Stimulated activated CD8-positive, alpha-beta memory T cell treated with anti-CD3 and anti-CD28 coated beads, Interleukin-12 subunit alpha, Interleukin-12 subunit beta, amount 100 ng/mL, for 4 hours (primary cell): ENCODE measurements at places on chromosomes 7 and 10.

- DNase-seq = no peak
Observed at GRCh38 chr10:49202266-49202665, 14.1 kb upstream of the TMEM273 start.

DNA sequence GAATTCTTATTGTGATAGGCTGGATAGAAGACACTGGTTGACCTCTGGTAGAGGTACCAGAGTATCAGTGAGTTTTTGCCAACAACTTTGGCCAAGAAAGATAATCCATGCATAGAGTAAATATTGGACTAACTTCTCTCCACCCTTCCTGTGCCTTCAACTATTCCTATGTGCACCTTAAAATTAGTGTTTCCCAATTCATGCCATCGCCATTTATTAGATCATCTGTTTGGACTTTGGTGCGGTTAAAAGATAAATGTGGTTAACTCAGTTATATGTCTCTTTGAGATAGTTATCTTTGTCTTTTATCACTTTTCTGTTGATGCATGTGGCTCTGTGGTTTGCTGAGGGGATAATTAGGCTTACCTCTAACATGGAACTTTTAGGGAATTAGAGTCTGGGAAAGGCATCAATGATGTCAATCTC, 4.6 kb downstream of the PAPSS2 start:
- DNase-seq = no peak

GRCh38 chr10:60508831-60509230, 119.2 kb upstream of the ANK3 start:
- DNase-seq = no peak

GRCh38 chr10:3972460-3973301, 187.7 kb upstream of the KLF6 start:
- DNase-seq = no peak
